RPMI7951 (cell line): ENCODE measurements at places on chromosomes 1 and 21. TPM values are rescaled to one million over a fixed set of nuclear protein-coding genes. Genes with fewer than 3 reads are reported as not detected.

The WLS gene
- 51.6 and 77.6 TPM in 2 replicates for total RNA-seq

The SPRR5 gene
- total RNA-seq, result not detected in 2 replicates

The HES5 gene
- total RNA-seq, result not detected in 2 replicates

The TMPRSS15 gene
- total RNA-seq, result 2.0 and 3.6 TPM in 2 replicates

The DPYD gene
- 32.5 and 35.8 TPM in 2 replicates for total RNA-seq

The CNR2 gene
- not detected in 2 replicates for total RNA-seq

The LRRC38 gene
- total RNA-seq, result not detected in 2 replicates

The PPM1J gene
- 0.29 and 0.84 TPM in 2 replicates for total RNA-seq

The RNU1-3 gene
- under 0.01 TPM in 1 of 2 replicates, not detected in the other for total RNA-seq

The CYP4A22 gene
- not detected in 2 replicates for total RNA-seq

The PPOX gene
- total RNA-seq, result 12.3 and 16.3 TPM in 2 replicates

The LCE3D gene
- total RNA-seq, result not detected in 2 replicates

The LAPTM5 gene
- 70.7 and 82.5 TPM in 2 replicates for total RNA-seq

The UBE2U gene
- not detected in 2 replicates for total RNA-seq

The GJB3 gene
- total RNA-seq, result not detected in 2 replicates

The NR0B2 gene
- total RNA-seq, result not detected in 2 replicates

The FAM76A gene
- 12.1 and 16.7 TPM in 2 replicates for total RNA-seq

The TGFB2 gene
- total RNA-seq, result 11.3 and 18.7 TPM in 2 replicates

The TFAP2E gene
- total RNA-seq, result 0.68 and 0.96 TPM in 2 replicates

The RHBG gene
- total RNA-seq, result not detected in 2 replicates

The ATP1A4 gene
- not detected in 2 replicates for total RNA-seq

The WNT3A gene
- not detected in 2 replicates for total RNA-seq

The RNU1-1 gene
- under 0.01 TPM in 1 of 2 replicates, not detected in the other for total RNA-seq

The TESK2 gene
- 2.3 and 4.9 TPM in 2 replicates for total RNA-seq

The CFHR5 gene
- not detected in 2 replicates for total RNA-seq

The OLIG2 gene
- 0.72 and 0.88 TPM in 2 replicates for total RNA-seq

The LAD1 gene
- not detected in 2 replicates for total RNA-seq

The LMX1A gene
- total RNA-seq, result not detected in 2 replicates

The TFF2 gene
- total RNA-seq, result not detected in 2 replicates

The TEKT2 gene
- 0.20 TPM in 1 of 2 replicates, not detected in the other for total RNA-seq

The BSND gene
- total RNA-seq, result not detected in 2 replicates

The DPT gene
- 71.3 and 75.6 TPM in 2 replicates for total RNA-seq

The TRIM67 gene
- total RNA-seq, result not detected in 2 replicates

The MRPL55 gene
- 63.2 and 83.0 TPM in 2 replicates for total RNA-seq

The SPOCD1 gene
- total RNA-seq, result 9.6 and 12.4 TPM in 2 replicates

The COL16A1 gene
- total RNA-seq, result 6.9 and 7.1 TPM in 2 replicates

The CSMD2 gene
- 0.59 and 1.1 TPM in 2 replicates for total RNA-seq

The C1QB gene
- total RNA-seq, result not detected in 2 replicates

The ATP8B2 gene
- 21.1 and 26.5 TPM in 2 replicates for total RNA-seq

The LYPD8 gene
- 1.4 and 2.1 TPM in 2 replicates for total RNA-seq

The PGLYRP4 gene
- not detected in 2 replicates for total RNA-seq

The MAP3K7CL gene
- total RNA-seq, result 10.0 and 14.8 TPM in 2 replicates

The ITPKB gene
- total RNA-seq, result 2.5 and 3.8 TPM in 2 replicates

The SHCBP1L gene
- not detected in 2 replicates for total RNA-seq

The LRRC40 gene
- 42.7 and 48.8 TPM in 2 replicates for total RNA-seq

The ACP6 gene
- 5.7 and 7.9 TPM in 2 replicates for total RNA-seq

The PADI1 gene
- 1.9 and 2.4 TPM in 2 replicates for total RNA-seq

The FRRS1 gene
- 7.8 and 9.7 TPM in 2 replicates for total RNA-seq

The PGBD5 gene
- total RNA-seq, result under 0.01 and 0.10 TPM in 2 replicates

The TNFSF4 gene
- 1.2 and 1.3 TPM in 2 replicates for total RNA-seq

The CLEC20A gene
- total RNA-seq, result not detected in 2 replicates

The RGS8 gene
- under 0.01 and 0.10 TPM in 2 replicates for total RNA-seq
